Foreskin fibroblast (primary cell): ENCODE measurements at places on chromosomes 4 and X.

GRCh38 chr4:35166466-35166865 is 1077.8 kb downstream of the ARAP2 start:
- peak; percentile 8 for DNase-seq

DNA sequence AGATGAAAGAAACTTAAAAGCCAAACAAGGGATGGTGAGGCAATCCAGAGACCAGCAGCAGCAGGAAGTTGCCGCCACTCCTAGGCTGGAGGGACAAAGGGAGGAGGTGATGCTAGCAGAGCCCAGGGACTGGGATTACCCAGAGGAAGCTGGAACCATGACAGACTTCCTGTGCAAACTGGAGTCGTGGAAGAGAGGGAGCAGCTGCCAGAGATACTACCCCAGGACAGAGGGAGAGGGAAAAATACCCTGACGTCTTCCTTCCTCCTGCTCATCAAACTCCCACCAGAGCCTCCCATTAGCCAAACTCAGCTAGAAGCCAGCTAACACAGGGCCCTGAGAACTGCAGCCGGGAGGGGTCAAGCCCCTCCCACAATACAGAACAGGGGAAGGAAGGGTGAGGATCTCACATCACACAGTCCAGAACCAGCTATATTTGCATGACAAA is 101.2 kb upstream of the KLF3 start:
- DNase-seq = no peak

- DNase-seq = no peak
Measured at GRCh38 chr4:127730142-127730913, at the start of gene SLC25A31. Gene SLC25A31, plus strand, starts transcription at chr4:127730400. Its CDS starts 146 bp downstream, at chr4:127730546.

- DNase-seq = peak; percentile 71
Measured at GRCh38 chr4:15479913-15480185, 10.2 kb downstream of the CC2D2A start.

GRCh38 chr4:6674500-6675149 is 19.1 kb upstream of the S100P start:
- no peak for DNase-seq

- DNase-seq = peak; percentile 17
Measured at GRCh38 chr4:159366966-159367780, 264.3 kb downstream of the RAPGEF2 start.

DNA sequence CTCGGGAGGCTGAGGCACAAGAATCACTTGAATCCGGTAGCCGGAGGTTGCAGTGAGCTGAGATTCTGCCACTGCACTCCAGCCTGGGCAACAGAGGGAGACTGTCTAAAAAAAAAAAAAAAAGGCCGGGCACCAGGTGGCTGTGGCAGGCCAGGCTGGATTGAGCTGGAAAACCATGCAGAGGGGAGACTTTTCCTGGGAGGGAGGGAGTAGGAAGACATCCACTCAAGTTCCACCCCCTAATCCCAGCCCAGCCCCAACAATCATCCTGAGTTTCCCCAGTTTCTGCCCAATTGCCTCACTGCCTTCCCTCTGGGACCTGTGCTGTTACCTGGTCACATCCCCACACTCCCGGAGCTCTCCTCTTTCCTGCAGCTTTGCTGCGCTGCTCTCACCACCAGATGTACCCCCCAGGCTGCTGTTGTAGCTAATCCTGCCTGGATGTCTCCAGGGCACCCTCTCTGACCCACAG is 9.0 kb upstream of the TSPYL2 start:
- DNase-seq = no peak

DNA sequence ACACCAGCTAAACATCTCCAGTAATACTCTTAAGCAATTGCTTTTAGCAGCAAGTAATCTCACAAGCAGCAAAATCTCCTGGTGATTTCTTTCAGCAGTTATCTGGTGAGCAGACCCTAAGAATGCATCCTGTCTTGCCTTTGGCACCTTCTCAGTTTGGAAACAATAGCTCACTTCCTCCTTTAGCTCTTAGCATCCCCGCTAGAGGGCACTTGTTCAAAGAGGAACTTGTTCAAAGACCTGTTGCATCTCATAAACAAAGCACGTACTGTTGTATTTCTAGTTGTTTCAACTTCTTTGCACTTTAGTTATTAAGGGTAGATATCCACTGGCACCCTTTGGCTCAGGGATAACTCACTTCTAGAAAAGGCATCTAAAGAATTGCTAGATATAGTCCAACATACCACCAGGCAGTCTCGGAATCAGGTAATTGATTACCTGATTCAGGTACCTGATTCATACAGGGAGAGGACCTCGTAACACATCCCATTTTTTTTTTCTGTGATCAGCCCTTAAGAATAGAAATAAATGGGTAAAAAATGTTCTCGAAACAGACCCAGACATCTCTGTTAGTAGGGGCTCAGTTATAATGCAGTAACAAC is 81.9 kb upstream of the QRFPR start:
- DNase-seq = peak; percentile 80

- peak; percentile 84 for DNase-seq
Measured at GRCh38 chr4:86117705-86118302, 242.0 kb downstream of the MAPK10 start.

- peak; percentile 16 for DNase-seq
Measured at GRCh38 chr4:173924561-173924960, 358.9 kb downstream of the FBXO8 start.

DNA sequence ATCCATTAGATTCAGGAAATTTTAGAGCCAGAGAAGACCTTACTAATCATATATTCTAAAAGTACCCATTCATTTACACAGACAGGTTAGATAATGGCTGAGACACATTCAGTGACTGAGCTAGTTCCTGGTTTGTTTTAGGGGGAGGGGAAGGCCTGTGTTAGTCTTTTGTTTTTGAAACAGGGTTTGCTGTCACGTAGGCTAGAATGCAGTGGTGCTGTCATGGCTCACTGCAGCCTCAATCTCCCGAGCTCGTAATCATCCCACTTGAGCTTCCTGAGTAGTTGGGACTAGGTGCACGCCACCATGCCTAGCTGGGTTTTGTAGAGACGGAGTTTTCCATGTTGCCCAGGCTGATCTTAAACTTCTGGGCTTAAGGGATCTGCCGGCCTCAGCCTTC is 10.1 kb downstream of the RBPJ start:
- DNase-seq = no peak

- no peak for DNase-seq
Measured at GRCh38 chr4:161828061-161828460, 335.7 kb downstream of the FSTL5 start.

DNA sequence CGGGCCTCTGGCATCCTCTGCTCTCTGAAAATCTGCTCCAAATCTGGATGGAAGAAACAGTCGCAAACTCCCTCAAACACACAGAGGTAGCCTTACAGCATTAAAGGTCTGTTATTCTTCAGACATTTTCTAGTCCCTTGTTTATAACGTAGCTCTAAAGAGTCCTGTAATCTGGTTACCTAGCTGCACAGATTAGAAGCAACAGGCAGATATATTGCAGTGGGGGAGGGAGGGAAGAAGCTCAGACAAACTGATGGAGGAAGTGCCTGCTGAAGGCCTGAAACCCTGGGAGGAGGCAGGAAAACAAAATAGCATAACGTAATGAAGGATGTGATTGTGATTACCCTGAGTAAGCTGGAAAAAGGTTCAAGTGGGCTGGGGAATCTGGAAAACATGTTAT is 39.4 kb downstream of the ZCCHC12 start:
- no peak for DNase-seq

DNA sequence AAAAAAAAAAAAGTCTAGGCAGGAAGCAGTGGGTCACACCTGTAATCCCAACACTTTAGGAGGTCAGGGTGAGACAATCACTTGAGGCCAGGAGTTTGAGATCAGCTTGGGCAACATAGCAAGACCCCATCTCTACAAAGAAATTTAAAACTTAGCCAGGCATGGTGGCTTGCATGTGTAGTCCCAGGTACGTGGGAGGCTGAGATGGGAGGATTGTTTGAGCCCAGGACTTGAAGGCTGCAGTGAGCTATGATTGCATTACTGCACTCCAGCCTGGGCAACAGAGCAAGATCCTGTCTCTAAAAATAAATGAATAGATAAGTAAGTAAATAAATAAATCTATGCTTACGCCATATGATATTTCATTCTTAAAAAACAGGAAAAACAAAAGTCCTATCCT is 65.3 kb downstream of the DHRSX start:
- no peak for DNase-seq

GRCh38 chr4:83241132-83241531 is 43.5 kb downstream of the COQ2 start:
- DNase-seq = no peak

- no peak for DNase-seq
Measured at GRCh38 chr4:55758066-55758465, 61.5 kb upstream of the EXOC1L start.

- DNase-seq = no peak
Measured at GRCh38 chr4:149166365-149166764, 649.3 kb downstream of the IQCM start.

DNA sequence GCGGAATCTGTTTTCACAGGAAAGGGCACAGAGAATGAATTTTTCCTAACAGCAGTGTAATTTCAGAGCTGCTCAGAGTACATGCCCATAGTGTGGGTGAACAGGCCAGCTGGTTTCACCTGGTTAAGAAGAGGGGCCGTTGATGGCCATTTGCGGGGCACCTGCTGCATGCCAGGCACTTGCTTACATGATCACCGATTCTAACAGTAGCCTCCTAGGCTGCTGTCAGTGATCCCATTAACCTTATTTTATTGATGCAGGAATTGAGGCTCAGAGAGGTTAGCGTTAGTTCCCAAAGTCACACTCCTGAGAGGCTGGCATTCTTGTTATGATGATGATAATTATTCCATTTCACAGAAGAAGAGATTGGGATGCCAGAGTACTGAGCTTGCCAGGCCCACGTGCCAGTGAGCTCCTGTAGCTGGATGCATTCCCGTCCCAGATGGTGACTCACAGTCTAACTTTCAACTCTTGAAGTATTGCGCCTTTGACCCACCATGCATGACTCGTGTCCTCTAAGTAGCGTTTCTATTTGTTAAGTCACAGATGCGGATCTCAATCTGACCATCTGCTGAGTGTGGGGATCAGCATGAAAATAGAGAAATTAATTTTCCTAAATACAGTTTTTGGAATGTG is 76.5 kb downstream of the PSAPL1 start:
- DNase-seq = peak; percentile 75

DNA sequence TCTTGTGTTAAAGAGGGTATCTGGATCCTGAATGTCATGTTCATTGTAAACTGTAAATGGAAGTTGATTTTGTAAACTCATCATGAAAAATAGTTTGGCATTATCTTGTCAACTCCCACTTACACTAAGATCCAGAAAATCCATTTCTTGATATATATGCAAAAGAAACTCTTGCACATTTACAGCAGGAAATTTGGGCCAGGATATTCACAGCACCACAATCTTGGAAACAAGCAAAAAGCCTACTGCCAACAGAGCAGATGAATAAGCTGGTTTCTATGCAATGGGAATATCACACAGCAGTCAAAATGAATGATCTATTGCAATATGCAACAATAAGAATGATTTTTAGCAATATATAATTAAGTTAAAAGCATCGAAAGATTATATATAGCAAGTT is 8.6 kb downstream of the GABRA4 start:
- no peak for DNase-seq

DNA sequence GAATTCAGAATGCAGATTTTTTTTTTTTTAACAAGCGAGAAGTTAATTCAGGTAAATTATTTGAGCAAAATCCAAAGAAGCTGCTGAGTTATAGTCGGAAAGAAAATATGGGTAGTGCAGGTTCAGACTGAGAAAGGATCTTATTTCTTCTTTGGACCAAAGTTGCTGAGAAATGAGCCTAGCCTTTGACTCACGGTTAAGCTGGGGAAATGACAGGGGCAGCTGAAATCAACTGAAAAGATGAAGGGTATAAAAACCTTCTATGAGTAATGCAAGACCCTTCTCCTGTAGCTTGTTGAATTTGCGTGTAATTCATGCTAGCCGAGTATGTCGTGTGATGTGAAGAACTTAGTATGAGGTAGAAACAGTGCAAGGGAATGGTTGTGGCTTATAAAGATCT is 63.0 kb downstream of the KIAA0232 start:
- DNase-seq = no peak

GRCh38 chrX:136034668-136035067 is 49.4 kb downstream of the SLC9A6 start:
- no peak for DNase-seq

GRCh38 chrX:23952984-23953907 is 45.4 kb downstream of the CXorf58 start:
- no peak for DNase-seq

DNA sequence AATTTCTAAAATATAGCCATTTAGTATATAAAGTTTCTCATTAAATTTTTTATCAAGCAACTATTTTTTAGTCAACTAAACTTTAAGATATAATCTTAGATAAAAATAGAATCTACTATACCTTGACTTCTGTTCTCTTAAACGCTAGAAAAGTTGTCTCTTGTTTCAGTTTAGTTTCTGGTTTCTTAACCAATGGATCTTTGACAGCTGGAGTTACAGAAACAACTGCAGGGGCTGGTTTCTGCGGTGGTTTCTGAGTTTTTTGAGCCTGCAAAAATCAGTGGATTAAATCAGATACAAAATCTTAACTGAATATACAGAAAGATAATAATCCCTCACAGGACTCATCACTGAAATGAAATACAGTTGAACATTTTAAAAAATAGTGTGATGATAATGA is 21.9 kb downstream of the INTS12 start:
- DNase-seq = no peak

- peak; percentile 26 for DNase-seq
Measured at GRCh38 chrX:131792789-131793462, 230.2 kb upstream of the STK26 start.

DNA sequence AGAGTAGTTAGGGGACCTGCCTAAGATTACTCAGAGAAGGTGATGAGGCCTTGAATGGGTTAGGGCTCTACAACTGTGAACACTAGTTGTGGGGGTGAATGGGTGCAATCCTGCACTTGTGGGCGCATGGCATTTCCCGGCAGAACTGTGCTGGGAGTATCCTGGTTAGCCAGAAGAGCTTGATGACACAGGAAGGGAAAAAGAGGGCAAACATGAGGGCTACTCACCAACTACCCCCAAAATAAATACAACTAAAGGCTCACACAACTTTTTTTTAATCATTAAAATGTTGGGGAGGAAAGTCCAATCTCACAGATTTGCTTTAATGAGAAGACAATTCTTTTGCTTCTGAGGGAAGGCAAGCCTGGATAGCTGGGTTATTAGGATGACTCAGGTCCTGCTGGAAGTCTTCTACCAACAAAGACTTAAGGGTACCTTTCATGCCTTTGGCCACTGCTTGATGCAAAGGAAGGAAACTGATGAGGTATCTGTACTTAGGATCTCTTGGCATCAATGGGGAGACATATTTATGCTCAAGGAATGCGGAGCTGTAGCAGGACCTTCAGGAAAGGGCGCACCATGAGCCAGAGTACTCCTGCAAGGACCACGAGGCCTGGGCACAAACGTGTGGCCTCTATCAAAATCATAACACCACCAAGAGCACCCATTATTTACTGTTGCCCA is 2.6 kb downstream of the PHKA2 start:
- DNase-seq = no peak

- DNase-seq = no peak
Measured at GRCh38 chr4:14716691-14717090, 285.6 kb upstream of the CPEB2 start.

DNA sequence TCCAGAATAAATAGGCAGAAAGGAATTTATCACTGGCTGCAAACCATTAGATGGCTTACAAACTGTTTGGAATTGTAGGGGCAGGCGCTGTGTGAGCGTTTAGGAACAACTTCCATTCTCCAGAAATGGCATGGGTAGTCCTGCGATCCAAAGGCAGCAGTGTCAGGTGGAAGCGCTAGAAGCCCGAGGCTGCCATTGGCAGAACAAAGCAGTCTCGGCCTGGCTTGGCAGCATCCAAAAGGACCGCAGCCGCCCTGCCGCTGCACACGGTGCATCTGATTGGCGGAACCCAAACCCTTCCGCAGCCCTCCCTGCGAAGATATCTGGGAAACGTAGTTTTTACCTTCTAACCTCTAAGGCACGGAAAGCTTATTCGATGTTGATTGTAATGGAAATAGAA is 23.6 kb upstream of the YTHDC1 start:
- DNase-seq = peak; percentile 88
